AG10803 (cell line): ENCODE measurements at places on chromosomes 13 and 19.

GRCh38 chr13:22082030-22082429 lies 411.2 kb downstream of the FGF9 start:
- DNase-seq: no peak

GRCh38 chr13:35086667-35087066 lies 144.6 kb downstream of the NBEA start:
- no peak for DNase-seq

- no peak for DNase-seq
These were observed 217.5 kb downstream of the TEX29 start for GRCh38 chr13:111537843-111538499.

GRCh38 chr13:36907266-36907665 lies 12.8 kb downstream of the SMAD9 start:
- no peak for DNase-seq
